ENCODE measurements at places on chromosomes 3 and 15.

DNA sequence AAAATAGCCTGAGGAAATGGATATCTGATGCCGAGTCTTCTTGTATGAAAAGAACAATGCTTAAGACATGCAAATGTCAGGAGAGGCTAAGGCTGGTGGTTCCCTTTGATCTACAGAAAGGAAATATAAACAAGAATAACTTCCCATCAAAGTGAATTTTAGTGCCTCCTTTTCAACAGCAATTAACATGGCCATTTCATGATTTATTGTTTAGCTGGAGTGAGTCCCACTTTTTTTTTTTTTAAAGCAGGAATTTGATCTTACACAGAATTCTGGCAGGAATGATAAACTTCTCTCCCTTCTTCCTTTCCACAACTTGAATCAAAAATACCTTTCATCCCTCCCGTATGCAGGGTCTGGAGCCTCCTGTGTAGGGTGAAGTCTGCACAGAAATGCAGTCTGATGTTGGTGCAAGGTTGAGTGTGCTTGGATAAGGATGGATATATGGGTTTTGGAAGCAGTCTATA is 287.0 kb downstream of the MEX3B start:
- no peak for DNase-seq

DNA sequence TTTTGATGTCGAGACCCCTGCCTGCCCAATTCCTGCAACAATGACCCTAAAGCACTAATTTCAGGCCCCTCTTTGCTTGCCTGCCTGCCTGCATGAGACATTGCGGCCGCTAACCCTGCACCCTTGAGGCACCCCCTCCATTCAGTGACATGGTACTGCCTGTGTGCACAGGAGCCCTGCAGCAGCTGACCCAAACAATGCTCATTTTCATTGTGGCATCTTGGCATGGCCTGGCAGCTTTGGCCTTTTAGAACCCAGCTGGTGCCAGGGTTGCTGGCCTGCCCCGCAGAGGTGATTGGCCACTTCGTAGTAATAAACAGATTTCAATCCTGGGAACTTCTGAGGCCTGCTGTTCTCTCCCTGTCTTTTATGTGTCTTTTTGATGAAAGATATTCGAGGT is 33.8 kb downstream of the SLCO3A1 start:
- DNase-seq = no peak

GRCh38 chr15:59976480-59977271 is 27.4 kb upstream of the FOXB1 start:
- DNase-seq = no peak

DNA sequence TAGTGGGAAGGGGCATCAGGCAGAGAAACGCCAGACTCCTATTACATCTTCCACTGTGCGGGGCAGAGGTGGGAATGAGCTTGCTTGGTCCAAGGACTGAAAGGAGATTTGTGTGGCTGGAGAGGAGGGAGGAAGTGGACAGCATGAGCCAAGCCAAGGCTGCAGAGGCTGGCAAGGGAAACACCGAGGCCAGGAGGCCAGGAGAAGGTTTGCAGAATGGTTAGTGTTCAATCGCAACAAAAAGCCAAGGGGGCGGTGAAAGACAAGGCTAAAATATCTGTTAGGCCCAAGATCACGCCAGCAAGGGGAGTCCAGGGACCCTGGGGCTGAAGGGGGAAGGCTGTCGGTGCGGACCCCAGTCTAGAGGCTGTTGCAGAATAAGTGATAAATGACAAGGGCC is 75.8 kb downstream of the CPN2 start:
- DNase-seq = no peak

GRCh38 chr3:55688154-55688553 is 201.0 kb upstream of the WNT5A start:
- no peak for DNase-seq

GRCh38 chr15:33314069-33314468 is 3.3 kb downstream of the RYR3 start:
- DNase-seq = no peak
